ENCODE measurements at places on chromosomes 16 and 17. TPM values are rescaled to one million over a fixed set of nuclear protein-coding genes. Genes with fewer than 3 reads are reported as not detected.

GRAP gene
- 2.9 TPM for total RNA-seq

KRT31 gene
- total RNA-seq = not detected

TUBB3 gene
- total RNA-seq = 6.8 TPM

RILP gene
- 49.8 TPM for total RNA-seq

DOC2A gene
- total RNA-seq = 0.38 TPM

ZNF598 gene
- 21.9 TPM for total RNA-seq

GABARAP gene
- total RNA-seq = 449 TPM

ABCA9 gene
- 6.0 TPM for total RNA-seq

GCGR gene
- not detected for total RNA-seq

GLOD4 gene
- 33.8 TPM for total RNA-seq

C16orf86 gene
- total RNA-seq = 5.6 TPM

KRTAP2-1 gene
- total RNA-seq = not detected

UTS2R gene
- total RNA-seq = 0.51 TPM

PPP1R27 gene
- 0.32 TPM for total RNA-seq

TBC1D28 gene
- not detected for total RNA-seq

HOXB7 gene
- total RNA-seq = 0.22 TPM

NOL3 gene
- 86.3 TPM for total RNA-seq

PLCD3 gene
- total RNA-seq = 87.6 TPM

ZCCHC14 gene
- total RNA-seq = 20.5 TPM
